ENCODE measurements at places on chromosomes 6 and 20.

DNA sequence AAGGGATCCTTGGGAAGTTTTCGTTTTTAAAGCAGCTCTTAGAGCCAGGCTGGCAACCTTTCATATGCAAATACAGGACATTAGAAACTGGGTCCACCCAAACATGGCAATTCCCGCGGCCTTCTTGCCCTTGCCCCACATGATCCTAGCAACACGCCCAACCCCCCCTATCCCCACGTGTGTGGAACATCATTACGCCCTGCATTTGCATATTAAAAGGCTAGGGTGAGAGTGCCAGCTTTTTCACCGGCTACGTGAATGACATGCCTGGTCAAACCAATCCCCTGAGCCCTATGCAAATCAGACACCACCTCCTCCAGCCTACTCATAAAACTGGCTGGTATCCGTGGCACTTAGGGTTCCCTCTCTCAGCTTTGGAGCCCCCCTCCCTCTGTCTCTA is 88.1 kb downstream of the TNFRSF21 start:
- no peak for DNase-seq

GRCh38 chr6:6981681-6982322 is 126.0 kb upstream of the RREB1 start:
- peak; percentile 32 for DNase-seq

DNA sequence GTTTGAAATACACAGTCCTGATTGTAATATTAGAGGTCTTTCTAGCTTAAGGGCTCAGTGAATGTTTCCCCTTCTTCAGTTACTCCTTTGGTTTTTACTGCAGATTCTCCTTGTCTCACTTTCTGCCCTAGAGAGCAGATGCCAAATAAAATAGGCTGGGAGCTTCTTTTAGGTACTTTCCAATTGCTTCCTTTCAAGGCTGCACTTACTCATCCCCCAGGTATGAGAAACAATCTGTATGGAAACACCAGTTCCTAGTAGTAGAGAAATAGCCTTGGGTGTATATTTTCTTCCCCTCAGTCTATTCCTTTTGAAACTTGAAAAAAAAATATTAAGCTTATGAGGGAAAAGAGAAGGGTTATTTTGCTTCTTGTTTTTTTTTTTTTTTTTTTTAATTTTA is 139.7 kb downstream of the PAK5 start:
- no peak for DNase-seq

DNA sequence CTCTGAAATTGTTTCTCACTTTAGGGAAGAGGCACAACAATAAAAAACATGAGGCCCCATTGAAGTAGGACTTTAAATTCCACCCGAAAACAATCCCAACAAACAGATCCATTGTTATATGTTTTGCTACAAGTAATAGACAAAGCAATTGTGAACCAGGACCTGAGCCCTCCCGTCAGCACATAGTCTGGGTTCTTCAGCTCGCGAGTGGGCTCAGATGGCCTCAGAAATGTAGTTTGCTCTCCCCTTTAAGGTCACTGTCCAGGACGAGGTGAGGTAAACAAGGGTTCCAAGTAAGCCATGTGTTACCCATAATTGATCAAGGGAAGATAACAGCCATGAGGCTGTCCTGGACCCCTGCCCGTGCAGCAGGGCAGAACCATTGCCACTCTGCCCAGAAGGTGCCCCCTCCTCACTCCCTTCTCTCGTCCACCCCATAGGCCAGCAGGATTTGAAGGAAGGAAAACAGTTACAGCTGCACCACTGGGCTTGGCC is 160.1 kb upstream of the QKI start:
- DNase-seq, result no peak

- no peak for DNase-seq
Observed at GRCh38 chr20:40720826-40721225, 31.8 kb upstream of the MAFB start.

DNA sequence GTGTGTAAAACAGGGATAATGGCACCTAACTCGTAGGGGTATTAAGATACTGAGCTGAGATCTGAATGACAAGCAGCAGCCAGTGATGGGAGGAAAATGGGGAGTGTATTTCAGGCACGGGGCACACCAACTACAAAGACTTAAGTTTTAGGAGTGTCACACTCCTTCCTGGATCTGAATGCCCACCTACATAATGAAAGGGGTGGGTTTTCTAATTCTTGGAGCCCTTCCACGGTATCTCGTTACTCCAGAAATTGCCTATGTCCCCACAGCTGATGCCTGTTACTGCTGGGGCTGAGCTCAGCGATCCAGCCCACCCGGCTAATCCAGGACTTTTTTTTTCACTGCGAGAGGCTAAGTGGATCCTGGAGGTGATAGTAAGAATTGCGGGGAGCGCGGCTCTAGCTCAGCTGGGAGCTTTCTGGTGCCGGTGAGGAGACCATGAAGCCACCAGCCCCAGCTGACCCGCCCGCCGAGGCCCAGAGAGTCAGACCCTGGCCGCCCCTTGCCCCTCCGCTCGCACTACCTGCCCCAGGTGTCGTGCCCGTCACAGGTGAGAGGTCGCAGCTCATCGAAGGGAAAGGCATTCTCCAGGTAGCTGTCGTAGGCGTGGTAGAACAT is 727 bp downstream of the EDEM2 start:
- no peak for DNase-seq

DNA sequence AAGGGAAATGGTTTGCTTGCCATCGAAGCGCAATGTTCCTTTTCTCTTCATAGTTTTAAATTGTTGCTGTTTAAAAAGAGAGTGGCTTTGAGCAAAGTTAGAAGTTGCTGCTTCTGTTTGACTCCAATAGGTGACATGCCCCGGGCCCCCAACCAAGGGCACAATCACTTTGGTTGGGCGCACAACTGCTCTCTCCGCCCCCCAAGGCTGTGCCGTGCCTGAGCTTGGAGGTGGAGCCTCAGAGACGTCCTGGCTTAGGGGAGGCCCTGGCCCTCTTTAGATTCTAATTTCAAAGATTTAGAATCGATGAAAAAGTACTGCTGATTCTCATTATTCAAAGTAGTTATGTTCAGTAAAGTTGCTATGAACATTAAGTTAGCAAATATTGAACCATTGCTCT is 725.9 kb downstream of the COL12A1 start:
- DNase-seq, result no peak

- DNase-seq, result peak; percentile 27
Observed at GRCh38 chr6:143677891-143678791, at the start of gene PHACTR2. PHACTR2 (plus strand) TSS chr6:143677965; CDS start chr6:143678164, 199 bp downstream.

DNA sequence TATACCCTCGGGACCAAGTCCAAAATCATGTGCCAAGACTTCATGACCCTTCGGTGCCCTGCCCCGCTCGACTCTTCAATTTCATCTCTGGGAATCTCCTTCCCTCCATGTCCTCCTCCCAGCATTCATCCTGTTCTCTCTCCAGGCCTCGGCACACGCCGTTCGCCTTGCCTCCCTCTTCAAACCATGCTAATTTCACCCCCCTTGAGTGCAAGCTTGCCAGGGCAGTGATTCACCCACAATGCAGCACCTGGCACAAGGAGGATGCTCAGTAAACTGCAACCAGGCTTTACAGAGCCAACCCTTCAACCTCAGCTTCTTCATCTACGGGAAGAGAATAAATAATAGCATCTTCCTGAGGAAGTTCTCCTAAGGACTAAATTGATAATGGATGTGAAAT is 4.1 kb downstream of the KCNS1 start:
- no peak for DNase-seq

DNA sequence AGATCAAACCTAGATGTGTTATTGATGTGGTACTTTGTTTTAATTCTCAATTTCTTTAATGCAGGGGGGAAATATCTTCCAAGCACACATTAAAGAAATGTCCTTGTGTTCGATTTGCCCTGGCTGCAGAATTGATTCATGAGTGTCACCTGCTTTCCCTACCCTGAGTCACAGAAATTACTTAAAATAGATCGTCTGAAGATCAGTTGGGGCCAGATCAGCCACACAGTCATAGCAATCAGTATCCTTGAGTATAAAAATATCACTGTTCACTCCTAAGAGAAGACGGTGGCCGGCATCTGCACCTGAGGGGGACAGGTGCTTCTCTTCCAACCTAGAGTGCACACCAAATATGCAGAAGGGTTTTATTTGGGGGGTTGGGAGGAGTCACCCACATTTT is 115.2 kb upstream of the RIN2 start:
- no peak for DNase-seq

GRCh38 chr6:63757826-63758225 is 122.2 kb downstream of the PHF3 start:
- DNase-seq, result no peak
